ENCODE measurements at places on chromosomes 5 and 9. TPM values are rescaled to one million over a fixed set of nuclear protein-coding genes. Genes with fewer than 3 reads are reported as not detected.

The FCHSD1 gene
- polyA plus RNA-seq = 3.4 TPM

The CCNJL gene
- polyA plus RNA-seq = not detected

The ENTREP1 gene
- polyA plus RNA-seq = not detected

The PLPP7 gene
- polyA plus RNA-seq = 1.5 TPM

The SAXO1 gene
- polyA plus RNA-seq = not detected

The IFNA8 gene
- polyA plus RNA-seq = not detected

The GRM6 gene
- not detected for polyA plus RNA-seq

The ACOT12 gene
- not detected for polyA plus RNA-seq

The CATSPER3 gene
- polyA plus RNA-seq = 0.52 TPM

The CARD9 gene
- 41.4 TPM for polyA plus RNA-seq

The WNT8A gene
- polyA plus RNA-seq = not detected

The SMIM3 gene
- 45.4 TPM for polyA plus RNA-seq

The ARL14EPL gene
- 0.11 TPM for polyA plus RNA-seq

The FAM114A2 gene
- polyA plus RNA-seq = 2.6 TPM

The CDK5RAP2 gene
- polyA plus RNA-seq = 7.1 TPM

The IRX4 gene
- not detected for polyA plus RNA-seq

The HACD4 gene
- 23.9 TPM for polyA plus RNA-seq

The SPINK5 gene
- not detected for polyA plus RNA-seq

The LVRN gene
- not detected for polyA plus RNA-seq

The BASP1 gene
- polyA plus RNA-seq = 36.6 TPM

The RAB3C gene
- polyA plus RNA-seq = 0.81 TPM

The ASS1 gene
- polyA plus RNA-seq = not detected

The PDLIM4 gene
- not detected for polyA plus RNA-seq

The THBS4 gene
- not detected for polyA plus RNA-seq

The RNF224 gene
- polyA plus RNA-seq = not detected

The TMEM8B gene
- 3.8 TPM for polyA plus RNA-seq

The PCDHGC5 gene
- polyA plus RNA-seq = not detected

The ANKRD34B gene
- polyA plus RNA-seq = 0.43 TPM

The SELENOP gene
- not detected for polyA plus RNA-seq

The RNF20 gene
- 2.6 TPM for polyA plus RNA-seq

The CCDC180 gene
- polyA plus RNA-seq = 0.22 TPM

The AJM1 gene
- polyA plus RNA-seq = 2.0 TPM

The QRFP gene
- polyA plus RNA-seq = 0.60 TPM

The SLC6A19 gene
- not detected for polyA plus RNA-seq

The COL5A1 gene
- polyA plus RNA-seq = not detected

The PDCD1LG2 gene
- 0.41 TPM for polyA plus RNA-seq

The PCDHA1 gene
- not detected for polyA plus RNA-seq

The CCL27 gene
- polyA plus RNA-seq = not detected

The MPDZ gene
- not detected for polyA plus RNA-seq

The RANBP17 gene
- polyA plus RNA-seq = not detected

The PIP5K1B gene
- 0.87 TPM for polyA plus RNA-seq

The FNIP1 gene
- 17.3 TPM for polyA plus RNA-seq

The DNM1 gene
- polyA plus RNA-seq = 0.56 TPM

The ADAMTS12 gene
- not detected for polyA plus RNA-seq
